Astrocyte of the spinal cord (primary cell): ENCODE measurements at places on chromosomes 12 and 14.

DNA sequence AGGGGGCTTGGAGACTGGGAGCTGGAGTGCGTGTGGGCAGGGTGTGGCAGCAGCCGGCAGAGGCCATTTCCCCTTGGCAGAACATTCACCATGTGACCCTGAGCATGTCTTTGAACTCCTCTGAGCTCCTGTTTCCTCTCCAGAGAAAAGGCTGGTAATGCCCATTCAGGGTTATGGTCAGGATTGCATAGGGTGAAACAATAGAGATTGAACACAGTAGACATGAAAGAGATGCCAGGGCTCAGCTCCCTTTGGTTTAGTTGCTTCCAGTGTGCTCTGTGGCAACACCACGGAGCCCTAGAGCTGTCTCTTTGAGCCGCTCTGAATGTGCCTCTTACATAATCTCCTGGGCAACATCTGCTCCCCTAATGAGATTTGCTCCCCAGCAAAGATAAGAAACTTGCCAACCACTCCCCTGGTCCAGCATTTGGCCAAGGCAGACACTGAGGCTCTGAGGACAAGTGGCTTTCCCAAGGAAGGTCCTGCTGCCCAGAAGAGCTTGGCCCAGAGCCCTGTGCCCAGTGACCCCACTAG, 4.6 kb downstream of the IFI27 start:
- DNase-seq: no peak

GRCh38 chr14:61950340-61950739, 188.1 kb downstream of the SNAPC1 start:
- no peak for DNase-seq

DNA sequence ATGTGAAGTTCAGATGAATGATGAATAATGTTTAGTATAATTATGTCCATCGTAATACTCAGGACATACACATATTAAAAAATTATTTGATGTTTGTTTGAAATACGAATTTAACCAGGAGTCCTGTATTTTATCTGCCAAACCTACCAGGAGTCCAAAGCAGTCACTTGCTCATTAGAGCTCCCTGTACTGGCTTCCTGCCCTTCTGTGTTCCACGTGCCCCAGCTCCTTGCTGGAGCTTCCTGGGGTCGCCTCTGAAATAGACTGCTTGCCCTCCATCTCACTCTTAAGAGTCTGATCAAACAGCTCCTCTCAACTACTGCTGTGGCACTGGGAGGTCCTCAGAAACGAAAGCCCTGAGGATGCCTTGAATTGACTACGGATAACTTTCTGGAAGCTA, 87.3 kb upstream of the DHRS4 start:
- no peak for DNase-seq

DNA sequence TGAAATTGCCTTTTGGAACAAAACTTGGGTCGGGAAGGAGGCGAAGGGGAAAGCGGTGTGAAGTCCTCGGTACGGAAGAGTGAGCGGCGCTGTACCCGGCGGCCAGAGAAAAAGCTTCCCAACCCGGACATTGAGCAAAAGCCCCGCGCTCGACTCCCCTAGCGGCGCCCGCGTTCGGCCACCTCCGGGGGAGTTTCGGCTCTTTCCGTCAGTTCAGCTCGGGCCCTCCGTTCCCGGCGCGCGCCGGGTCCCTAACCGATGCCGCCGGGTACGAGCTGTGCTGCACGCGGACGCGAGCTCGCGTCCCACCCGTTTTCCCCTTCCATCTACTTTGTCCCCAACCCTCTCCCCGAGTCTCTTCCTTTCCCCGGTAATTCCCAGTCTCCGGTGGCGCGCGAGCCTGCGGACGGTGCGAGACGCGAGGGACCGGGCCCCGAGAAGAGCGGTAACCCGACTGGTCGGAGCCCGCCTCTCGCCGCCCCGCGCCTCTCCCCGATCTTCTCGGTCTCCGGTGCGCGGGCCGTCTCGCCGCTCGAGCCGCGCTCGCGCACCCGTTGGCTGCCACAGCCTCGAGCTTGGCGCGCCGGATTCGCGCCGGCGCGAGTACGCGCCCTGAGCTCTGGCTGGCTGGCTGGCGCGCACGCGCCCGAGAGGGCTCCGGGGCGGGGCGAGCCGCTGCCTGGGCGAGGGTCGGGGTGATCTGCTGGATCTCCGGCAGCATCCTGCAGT, 446 bp upstream of the SPATS2 start:
- DNase-seq: peak; percentile 98

GRCh38 chr12:126210448-126210847, 1145.2 kb downstream of the AACS start:
- DNase-seq: no peak

DNA sequence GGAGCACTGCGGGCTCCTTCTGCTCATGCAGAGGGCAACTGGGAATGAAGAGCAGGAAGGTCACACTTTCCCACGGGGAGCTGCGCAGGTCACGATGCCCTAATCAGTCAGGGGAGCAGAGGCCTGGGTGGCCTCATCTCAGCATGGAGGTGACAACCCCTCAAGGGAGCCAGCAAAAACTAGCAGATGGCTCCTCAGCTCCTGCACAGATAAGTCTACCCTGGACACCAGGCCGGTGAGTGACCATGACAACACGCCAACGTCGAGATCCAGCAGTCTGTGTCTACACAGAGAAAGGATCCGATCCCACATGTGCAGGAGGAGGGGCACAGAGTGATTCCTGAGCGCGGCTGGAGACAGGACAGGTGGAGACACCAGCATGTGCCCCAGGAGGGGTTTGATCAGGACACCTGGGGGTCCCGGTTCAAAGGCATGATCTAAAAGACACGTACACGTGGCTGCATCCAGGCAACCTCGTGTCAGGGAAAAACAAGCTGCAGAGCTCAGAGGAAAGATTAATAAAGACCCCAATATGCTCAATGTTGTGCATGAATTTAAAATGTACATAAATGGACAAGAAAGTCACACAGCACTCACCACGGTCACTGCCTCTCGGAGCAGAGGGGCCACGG, 153.7 kb upstream of the SFSWAP start:
- no peak for DNase-seq

DNA sequence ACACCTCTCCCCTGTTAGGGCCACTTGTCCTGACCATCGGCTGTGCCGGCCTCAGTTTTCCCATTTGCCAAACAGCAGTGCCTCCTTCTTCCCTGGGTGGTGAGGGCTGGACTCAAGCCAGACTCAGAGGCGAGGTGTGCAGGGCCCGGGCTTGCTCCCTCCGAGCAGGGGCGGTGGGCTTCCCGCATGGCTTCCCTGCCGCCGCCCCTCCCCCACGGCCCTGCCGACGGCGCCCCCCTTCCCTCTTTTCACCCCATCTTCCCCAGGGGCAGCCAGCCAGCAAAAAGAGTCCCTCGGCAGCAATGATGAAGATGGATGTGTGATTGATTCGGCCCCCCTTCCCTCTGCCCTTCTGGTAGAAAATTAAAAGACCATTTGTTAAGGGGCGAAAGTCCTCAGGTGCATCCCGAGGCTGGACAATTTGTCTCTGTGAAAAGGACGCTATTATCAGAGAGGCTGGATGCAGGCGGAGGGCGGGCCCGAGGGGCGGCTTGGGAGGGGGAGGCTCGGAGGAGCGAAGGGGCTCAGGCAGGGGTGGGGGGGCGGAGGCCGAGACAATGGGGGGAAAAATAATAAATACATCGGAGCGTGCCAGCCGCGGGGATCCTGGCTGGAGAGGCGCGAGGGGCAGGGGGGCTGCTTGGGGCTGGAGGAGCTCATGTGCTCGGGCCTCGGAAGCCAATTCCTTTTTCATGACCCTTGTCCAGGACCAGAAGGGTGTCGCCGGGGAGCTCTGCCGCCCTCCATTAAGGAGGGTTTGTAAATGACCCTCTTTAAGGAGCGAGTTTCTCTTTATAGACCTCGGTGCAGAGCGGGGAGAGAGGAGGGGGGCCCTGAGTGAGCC, 48.0 kb upstream of the LHX5 start:
- no peak for DNase-seq

GRCh38 chr12:125873016-125873415, 807.8 kb downstream of the AACS start:
- peak; percentile 30 for DNase-seq

DNA sequence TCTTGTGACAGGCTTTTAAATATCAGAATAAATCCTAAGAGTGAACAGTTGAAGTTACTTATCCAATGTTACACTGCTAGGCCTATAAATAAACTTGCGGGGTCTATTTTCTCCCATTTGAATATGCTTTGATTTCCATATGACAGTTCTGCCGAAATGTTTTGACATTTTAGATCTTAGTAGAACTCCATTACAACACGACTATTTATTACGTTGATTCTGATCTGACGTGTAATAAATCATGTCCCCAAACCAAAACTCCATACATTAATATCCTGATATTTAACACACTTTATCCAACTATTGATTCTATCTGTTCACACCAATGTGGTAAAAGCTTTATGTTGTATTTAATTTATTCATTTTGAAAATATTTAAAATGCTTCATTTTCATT, 16.1 kb upstream of the NEMF start:
- no peak for DNase-seq

DNA sequence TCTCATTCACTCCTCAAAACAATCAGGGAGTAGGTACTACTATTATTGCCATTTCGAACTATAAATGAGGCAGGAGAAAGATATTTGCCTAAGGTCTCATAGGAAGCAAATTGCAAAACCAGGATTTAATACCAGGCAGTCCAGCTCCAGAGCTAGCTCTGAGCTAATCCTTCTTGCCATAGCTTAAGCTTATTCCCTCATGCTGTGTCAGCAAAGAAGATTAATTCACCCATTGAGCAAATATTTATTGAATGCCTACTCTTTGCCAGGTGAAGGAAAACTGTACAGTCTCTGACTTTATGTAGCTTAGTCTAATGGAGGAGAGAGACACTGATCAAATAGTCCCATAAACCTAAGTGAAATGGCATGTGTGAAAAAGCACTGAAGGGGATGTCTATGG, 19.5 kb downstream of the KCNA5 start:
- DNase-seq: no peak
